Panc1 (cell line): ENCODE measurements at places on chromosomes 13 and 19.

- no peaks in the 10 kb centered on the region for H3K4me1 ChIP-seq
- peaks cover 2% of the 10 kb centered on the region; the same call in 1 of the 2 replicates for H3K27me3 ChIP-seq
- H3K27ac ChIP-seq, result no peak overlapping the region
- DNase-seq, result no peak
- no peaks in the 10 kb centered on the region for H3K36me3 ChIP-seq
Observed at GRCh38 chr19:13484166-13484565, 22.1 kb downstream of the CACNA1A start.

DNA sequence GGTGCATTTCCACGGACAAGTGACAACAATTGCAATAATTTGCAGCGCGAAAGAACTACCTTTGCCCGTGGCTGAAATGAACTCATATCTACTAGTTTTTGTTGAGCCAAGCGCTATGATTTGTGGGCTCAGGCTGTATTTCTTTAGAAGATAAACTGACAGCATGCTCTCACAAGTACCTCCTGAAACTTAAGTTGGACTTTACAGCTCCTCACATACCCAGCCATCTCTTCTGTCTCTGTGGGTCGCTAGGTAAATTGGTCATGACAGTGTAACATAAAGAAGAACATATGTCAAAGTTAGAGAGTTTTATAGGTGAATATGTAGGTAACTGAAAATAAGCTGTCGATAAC lies 839 bp downstream of the COG6 start:
- H3K4me3 ChIP-seq, result peak overlapping the region; percentile 85
- peak overlapping the region; percentile 41 for H3K27ac ChIP-seq
- no peaks in the 10 kb centered on the region; the same call in 1 of the 2 replicates for H3K4me1 ChIP-seq
- no peak for DNase-seq
- H3K27me3 ChIP-seq, result no peaks in the 10 kb centered on the region
- peaks cover 2% of the 10 kb centered on the region; the same call in 1 of the 2 replicates for H3K36me3 ChIP-seq

- no peaks in the 10 kb centered on the region for H3K36me3 ChIP-seq
- DNase-seq, result no peak
- H3K4me1 ChIP-seq, result no peaks in the 10 kb centered on the region
- H3K27me3 ChIP-seq, result no peaks in the 10 kb centered on the region
- H3K4me3 ChIP-seq, result no peak overlapping the region
Observed at GRCh38 chr13:110498765-110499164, 62.8 kb downstream of the RAB20 start.

GRCh38 chr19:18590273-18591272 lies 2.0 kb downstream of the REX1BD start:
- H3K27ac ChIP-seq, result peak overlapping the region; percentile 76

- H3K36me3 ChIP-seq, result peaks cover 5% of the 10 kb centered on the region
- no peak overlapping the region for H3K4me3 ChIP-seq
- no peaks in the 10 kb centered on the region; the same call in none of the 2 replicates for H3K4me1 ChIP-seq
- no peaks in the 10 kb centered on the region for H3K27me3 ChIP-seq
- no peak overlapping the region for H3K27ac ChIP-seq
Observed at GRCh38 chr19:15248648-15249527, 16.6 kb upstream of the EPHX3 start.

GRCh38 chr19:38139122-38139521 lies 84.9 kb downstream of the DPF1 start:
- H3K27me3 ChIP-seq, result no peaks in the 10 kb centered on the region
- H3K36me3 ChIP-seq, result no peaks in the 10 kb centered on the region
- no peak overlapping the region for H3K4me3 ChIP-seq

- no peak overlapping the region for H3K27ac ChIP-seq
- H3K27me3 ChIP-seq, result no peaks in the 10 kb centered on the region
Observed at GRCh38 chr19:2207991-2208860, 27.9 kb downstream of the PLEKHJ1 start.

DNA sequence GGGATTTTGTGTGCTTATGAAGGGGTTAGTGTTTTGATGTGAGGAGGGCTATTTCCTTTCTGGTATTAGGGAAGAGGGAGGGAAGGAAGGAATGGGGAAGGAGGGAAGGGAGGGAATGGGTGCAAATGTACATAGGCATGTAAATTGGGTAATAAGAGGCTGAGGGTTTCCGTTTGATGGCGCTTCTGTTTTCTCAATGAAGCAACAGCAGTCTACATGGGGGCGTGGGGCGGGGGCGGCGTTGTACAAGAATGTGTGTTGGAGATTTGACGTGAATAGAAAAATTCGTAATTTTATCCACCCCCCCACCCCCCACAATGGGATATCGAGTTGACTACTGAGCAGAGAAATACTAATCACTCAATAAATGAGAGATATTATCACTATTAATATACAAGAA lies 52.5 kb downstream of the PDS5B start:
- H3K36me3 ChIP-seq, result no peaks in the 10 kb centered on the region
- H3K27me3 ChIP-seq, result no peaks in the 10 kb centered on the region
- DNase-seq, result no peak
- H3K27ac ChIP-seq, result no peak overlapping the region
- H3K4me1 ChIP-seq, result peaks cover 13% of the 10 kb centered on the region

GRCh38 chr13:48370815-48371214 lies 42.1 kb downstream of the LPAR6 start:
- no peaks in the 10 kb centered on the region for H3K4me1 ChIP-seq
- H3K27ac ChIP-seq, result no peak overlapping the region
- DNase-seq, result no peak
- no peaks in the 10 kb centered on the region for H3K27me3 ChIP-seq
- peaks cover 2% of the 10 kb centered on the region; the same call in 1 of the 2 replicates for H3K36me3 ChIP-seq

- no peaks in the 10 kb centered on the region for H3K27me3 ChIP-seq
- no peak overlapping the region for H3K4me3 ChIP-seq
- H3K4me1 ChIP-seq, result no peaks in the 10 kb centered on the region; the same call in 1 of the 2 replicates
- H3K27ac ChIP-seq, result no peak overlapping the region; the same call in 1 of the 2 replicates
- no peaks in the 10 kb centered on the region for H3K36me3 ChIP-seq
- DNase-seq, result no peak
Observed at GRCh38 chr13:43300865-43301264, 277.5 kb downstream of the DNAJC15 start.

- peaks cover 96% of the 10 kb centered on the region for H3K4me1 ChIP-seq
- H3K36me3 ChIP-seq, result no peaks in the 10 kb centered on the region; the same call in 1 of the 2 replicates
- peak overlapping the region; percentile 100 for H3K27ac ChIP-seq
- no peak for DNase-seq
- H3K27me3 ChIP-seq, result no peaks in the 10 kb centered on the region
Observed at GRCh38 chr13:97234236-97234635, 12.1 kb downstream of the MBNL2 start.
